Stimulated activated CD8-positive, alpha-beta memory T cell treated with anti-CD3 and anti-CD28 coated beads, Interleukin-15, amount 100 ng/mL, for 24 hours (primary cell): ENCODE measurements at places on chromosomes 5 and 9.
A peak's percentile ranks its signal among the peaks of the same experiment; 100 is the strongest.

DNA sequence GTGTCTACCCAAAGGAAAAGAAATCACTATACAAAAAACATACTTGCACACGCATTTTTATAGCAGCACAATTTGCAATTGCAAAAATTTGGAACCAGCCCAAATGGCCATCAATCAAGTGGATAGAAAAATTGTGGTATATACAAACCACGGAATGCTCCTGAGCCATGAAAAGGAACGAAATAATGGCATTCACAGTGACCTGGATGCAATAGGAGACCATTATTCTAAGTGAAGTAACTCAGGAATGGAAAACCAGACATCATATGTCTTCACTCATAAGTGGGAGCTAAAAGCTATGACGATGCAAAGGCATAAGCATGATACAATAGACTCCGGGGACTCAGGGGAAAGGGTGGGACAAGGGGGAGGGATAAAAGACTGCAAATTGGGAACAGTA, 78.4 kb downstream of the ENC1 start:
- no peak for DNase-seq

GRCh38 chr5:66142417-66142816, 1.7 kb upstream of the SREK1 start:
- DNase-seq = no peak

DNA sequence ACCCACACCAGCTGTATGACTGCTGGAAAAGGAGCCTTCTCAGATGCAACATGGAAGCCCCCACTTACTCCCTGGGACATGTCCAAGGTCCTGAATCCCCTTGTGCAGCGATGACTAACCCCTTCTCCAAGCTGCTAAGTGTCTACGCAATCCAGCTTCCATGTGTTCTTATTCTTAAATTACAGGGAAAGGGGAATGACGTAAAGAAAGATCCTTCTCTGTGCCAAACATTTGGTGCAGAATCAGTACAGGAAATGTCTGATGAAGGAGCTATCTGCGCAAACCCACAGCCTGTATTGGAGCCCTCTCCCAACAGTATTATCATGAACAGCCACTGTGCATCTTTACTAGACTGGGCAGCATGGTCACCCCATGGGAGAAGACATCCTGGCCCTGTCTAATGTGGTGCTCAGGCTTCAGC, 183.2 kb downstream of the FRMD3 start:
- DNase-seq = no peak

- DNase-seq = peak; percentile 95
Observed at GRCh38 chr9:128771745-128772519, at the start of gene ZER1. Gene ZER1, minus strand, starts transcription at chr9:128771927. Its CDS starts 16,362 bp downstream, at chr9:128755565.

- DNase-seq = no peak
Observed at GRCh38 chr5:30040488-30041118, 1152.9 kb upstream of the CDH6 start.

DNA sequence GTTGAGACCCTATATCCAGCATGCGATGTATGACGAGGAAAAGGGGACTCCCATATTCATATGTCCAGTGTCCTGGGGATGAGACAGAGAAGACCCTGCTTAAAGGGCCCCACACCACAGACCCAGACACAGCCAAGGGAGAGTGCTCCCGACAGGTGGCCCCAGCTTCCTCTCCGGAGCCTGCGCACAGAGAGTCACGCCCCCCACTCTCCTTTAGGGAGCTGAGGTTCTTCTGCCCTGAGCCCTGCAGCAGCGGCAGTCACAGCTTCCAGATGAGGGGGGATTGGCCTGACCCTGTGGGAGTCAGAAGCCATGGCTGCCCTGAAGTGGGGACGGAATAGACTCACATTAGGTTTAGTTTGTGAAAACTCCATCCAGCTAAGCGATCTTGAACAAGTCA, 17.1 kb downstream of the BTNL3 start:
- DNase-seq = no peak

DNA sequence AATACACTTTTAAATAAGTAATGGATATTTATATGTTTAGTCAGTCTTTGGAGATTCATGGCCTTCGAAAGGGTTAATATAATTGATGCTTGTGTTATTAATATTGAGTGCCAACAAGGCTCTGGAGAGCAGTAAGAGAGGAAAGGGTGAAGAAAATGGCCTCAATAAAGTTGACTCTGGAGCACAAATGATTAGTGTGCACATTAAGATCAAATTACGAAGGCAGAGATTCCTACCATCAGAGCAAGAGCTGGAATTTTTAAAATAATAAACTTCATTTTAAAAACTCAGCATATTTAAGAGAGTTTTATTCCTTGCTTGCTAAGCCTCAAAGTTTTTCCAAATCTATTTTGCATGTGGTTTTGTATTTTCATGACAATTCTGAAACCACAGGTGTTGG, 14.8 kb downstream of the SLC44A1 start:
- no peak for DNase-seq

GRCh38 chr5:40406741-40407211, 272.9 kb upstream of the PTGER4 start:
- no peak for DNase-seq

DNA sequence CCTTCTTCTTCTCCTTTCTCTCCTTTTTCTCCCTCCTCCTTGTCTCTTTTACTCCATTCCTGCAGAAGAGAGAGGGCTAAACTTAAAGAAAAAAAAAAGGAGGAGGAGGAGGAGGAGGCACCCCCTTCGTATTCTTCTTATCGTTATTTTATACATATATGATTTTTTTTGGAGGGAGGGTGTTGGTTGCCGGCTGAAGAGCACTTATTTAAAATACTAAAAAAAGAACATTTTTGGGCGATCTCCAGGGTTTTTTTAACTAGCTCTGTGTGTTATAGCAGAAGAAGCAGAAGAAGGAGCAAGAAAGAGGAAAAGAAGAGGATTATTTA, 381 bp downstream of the NR2F1 start:
- no peak for DNase-seq
